ENCODE measurements at places on chromosomes 7 and 10.

DNA sequence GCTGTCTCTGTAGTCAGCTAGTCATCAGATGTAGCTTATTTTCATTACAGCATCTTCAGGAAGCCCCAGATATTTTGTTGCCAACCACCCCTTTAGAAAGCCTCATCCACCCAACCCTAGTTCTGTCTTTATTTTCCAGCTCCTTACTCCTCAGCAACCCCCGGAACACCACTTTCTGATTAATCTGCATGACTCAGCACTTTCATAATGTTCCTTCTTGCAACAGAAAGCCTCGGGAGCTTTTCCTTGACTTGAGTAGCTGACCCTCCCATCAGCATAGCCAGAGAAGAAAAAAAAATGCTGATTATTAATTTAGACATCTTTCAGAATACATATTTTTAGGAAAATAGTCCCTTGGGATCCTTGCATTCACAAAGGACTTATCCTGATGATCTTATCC is 244.0 kb upstream of the CXCL12 start:
- no peak for DNase-seq

- DNase-seq = no peak
Observed at GRCh38 chr7:17015598-17016031, 133.8 kb upstream of the AGR3 start.

- DNase-seq = no peak
Observed at GRCh38 chr10:130064783-130065182, 45.8 kb downstream of the C10orf143 start.

DNA sequence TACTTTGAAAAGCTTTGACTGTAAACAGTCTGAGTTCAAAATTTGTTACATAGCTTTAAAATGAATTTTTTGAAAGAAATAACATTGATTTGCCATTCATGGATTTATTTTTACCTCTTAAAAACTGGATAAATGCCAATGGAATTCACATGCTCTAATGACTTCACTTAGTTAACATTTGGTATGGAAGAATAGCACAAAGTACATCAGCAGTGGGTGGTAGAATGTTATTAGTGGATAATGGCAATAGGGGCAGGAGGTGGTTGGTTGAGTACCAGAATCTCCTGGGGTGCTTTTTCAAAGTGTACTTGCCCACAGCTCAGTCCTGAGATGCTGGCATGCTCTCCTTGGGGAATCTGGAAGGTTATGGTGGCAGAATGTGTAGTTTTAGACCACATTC is 4.7 kb downstream of the PPP1R9A start:
- no peak for DNase-seq

- no peak for DNase-seq
Observed at GRCh38 chr7:94580601-94581000, 71.0 kb downstream of the CASD1 start.

DNA sequence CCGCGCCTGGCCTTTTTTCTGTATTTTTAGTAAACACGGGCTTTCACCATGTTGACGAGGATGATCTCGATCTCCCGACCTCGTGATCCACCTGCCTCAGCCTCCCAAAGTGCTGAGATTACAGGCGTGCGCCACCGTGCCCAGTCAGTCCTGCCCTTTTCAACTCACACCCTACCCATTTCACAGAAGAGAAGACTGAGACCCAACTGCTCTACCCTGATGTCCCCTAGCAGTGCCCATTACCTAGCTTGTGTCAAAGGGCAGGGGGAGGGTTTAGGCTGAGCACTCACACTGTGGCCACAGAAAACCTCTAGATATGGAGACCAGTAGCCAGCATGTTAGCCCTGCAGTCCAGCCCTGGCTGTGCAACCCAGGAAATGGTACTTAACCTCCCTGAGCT is 15.7 kb downstream of the MMD2 start:
- DNase-seq = no peak

DNA sequence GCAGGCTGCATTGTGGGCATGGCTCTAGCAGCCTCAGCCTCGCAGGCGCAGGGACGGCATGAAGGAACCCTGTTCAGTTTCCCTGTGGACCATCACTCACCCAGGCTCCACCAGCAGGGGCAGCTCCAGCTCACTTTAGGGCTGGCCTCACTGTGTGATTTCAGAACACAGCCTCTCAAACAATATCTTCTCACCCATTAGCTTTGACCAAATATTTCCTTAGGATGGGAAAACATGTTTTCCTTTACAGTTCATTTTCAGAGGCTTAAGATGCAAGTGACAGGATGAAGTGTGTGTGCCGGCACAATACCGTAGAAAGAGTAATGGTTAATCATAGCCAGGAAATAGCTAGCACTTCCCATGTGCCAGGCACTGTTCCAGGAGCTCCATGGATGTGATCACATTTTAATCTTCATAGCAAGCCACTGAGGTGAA is 58.2 kb downstream of the LANCL2 start:
- DNase-seq = no peak
